ENCODE measurements at places on chromosomes 6 and 20.

GRCh38 chr20:48069596-48069995 is 284.3 kb upstream of the SULF2 start:
- DNase-seq: no peak

- no peak for DNase-seq
Observed at GRCh38 chr6:131572686-131573415, at the start of gene ARG1. Gene ARG1, plus strand, starts transcription at chr6:131573226. Its CDS starts 57 bp downstream, at chr6:131573283.

DNA sequence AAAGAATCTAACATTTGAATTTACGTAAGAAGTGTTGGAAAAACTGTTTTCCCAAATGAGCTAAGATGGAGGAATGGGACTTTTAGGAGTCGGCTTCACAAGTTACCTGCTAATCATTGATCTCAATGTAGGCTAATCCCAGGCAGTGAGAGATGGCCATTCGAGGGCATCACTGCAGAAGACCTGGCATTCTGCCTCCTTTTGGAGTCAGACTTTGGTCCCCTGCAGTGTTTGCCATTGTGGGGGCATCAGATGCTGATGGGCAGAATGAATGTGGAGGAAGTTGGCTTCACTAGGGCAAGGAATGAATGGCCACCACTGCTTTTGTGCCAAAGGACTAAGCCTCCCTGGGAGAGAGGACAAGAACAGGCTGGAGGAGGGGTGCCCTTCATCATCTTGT is 55.7 kb upstream of the NKX2-2 start:
- DNase-seq: no peak

DNA sequence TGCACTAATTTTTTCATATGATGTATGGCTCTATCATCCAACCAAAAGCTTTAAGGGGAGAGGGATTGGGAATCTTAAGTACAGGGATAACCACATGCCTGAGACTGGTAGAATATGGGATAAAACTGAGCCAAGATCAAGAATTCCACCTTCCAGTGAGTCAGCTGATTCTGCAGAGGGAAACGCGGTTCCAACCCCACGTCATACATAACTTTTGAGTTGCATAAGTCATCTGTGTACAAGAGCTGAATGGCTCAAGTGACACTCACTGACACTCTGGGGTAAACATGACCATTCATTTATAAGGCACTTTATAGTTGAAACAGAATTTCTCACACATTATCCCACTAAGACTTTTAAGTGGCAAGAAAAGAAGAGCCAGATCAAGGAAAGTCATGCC is 16.4 kb downstream of the TRIM27 start:
- DNase-seq: peak; percentile 70

- DNase-seq: no peak
Observed at GRCh38 chr6:44399991-44400390, 12.5 kb downstream of the CDC5L start.

GRCh38 chr6:118386975-118387374 is 161.1 kb upstream of the PLN start:
- no peak for DNase-seq

DNA sequence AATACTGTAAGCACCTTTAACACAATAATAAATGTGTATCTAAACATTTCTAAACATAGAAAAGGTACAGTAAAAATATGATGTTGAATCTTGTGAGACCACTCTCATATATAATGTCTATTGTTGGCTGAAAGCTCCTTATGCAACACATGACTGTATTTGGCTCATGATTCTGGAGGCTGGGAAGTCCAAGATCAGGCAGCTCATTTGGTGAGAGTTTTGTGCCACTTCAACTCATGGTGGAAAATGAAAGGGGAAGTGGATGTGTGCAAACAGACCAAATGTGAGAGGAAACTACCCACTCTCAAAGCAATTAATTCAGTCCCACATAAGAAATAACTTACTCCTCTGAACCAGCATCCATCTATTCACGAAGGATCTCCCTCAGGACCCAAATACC is 257.7 kb upstream of the OPRM1 start:
- no peak for DNase-seq

DNA sequence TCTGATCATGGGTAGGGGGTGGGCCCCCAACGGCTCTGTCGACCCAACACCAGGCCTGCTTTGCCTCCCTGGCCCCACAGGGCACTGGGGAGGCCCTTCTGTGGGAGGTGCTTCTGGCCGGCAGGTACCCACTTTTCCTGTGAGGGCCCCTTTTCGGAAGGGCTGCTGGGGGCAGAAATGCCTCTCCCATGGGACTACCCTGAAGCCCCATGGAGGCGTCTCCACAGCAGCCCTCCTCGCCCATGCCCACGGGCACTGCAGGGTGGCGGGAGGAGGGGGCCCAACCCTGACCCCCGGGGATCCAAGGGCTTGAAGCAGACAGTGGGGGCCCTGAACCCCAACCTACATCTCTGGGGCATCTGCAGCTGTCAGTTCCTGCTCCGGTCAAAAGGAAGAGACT is 2.3 kb downstream of the BIRC7 start:
- DNase-seq: no peak

- DNase-seq: no peak
Observed at GRCh38 chr6:3741477-3741871, 10.0 kb downstream of the PXDC1 start.

GRCh38 chr6:39256294-39256940 is 27.1 kb upstream of the KCNK5 start:
- no peak for DNase-seq

- DNase-seq: no peak
Observed at GRCh38 chr6:87074101-87074621, 20.7 kb downstream of the CGA start.

- DNase-seq: peak; percentile 91
Observed at GRCh38 chr6:53327017-53327395, 21.7 kb downstream of the ELOVL5 start.

DNA sequence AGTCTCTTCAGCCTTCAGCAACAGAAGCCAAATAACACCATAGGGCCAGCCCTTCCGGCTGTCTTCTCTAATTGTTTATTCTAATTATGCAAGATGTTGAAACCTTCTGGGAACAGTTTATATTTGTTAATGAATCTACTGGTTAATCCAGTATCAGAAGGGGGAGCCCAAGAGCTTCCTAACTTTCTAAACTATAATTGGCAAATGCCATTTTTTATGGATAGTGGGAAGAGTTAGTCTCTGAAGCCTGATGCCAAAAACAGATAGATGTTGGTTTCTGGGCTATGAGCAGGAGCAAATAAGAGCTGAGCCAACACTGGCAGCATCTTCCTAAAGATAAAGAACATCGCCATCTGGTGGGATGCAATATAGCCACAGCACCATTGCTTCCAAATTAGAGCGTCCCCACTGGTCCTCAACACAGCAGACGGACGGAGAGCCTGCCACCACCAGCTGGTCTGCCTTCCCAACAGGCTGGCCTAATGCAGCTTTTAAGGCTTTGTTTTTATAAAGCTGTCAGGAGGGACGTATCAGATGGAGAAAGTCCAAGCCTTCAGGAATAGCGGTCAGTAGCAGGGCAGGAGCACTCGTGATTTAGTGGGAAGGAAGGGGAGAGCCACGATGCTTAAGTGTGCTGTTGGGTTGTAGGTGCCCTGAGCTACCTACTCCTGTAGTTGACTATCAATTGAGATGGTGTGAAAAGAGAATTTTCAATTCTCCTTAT is 118.8 kb downstream of the RALGAPA2 start:
- DNase-seq: peak; percentile 56

GRCh38 chr6:157096522-157096921 is 226.8 kb downstream of the TMEM242 start:
- no peak for DNase-seq

DNA sequence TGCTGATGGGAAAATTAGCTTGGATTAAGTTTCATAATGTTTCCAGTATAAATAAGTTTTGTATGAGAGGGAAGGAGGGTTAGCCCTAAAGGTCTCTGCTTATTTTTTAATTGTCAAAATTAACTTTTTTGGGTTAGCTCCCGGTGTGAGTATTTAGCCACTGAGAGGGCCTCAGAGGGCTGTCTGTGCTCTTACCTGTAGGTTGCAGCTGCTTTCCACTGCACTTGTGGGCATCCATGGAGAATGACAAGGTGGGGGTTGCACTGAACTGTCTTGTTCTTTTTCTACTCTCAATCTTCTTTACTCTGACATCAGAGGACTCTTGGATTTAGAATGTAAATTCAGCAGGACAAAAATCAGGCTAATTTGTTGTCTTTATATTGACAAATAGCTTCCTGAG is 81.4 kb downstream of the CD164 start:
- no peak for DNase-seq

DNA sequence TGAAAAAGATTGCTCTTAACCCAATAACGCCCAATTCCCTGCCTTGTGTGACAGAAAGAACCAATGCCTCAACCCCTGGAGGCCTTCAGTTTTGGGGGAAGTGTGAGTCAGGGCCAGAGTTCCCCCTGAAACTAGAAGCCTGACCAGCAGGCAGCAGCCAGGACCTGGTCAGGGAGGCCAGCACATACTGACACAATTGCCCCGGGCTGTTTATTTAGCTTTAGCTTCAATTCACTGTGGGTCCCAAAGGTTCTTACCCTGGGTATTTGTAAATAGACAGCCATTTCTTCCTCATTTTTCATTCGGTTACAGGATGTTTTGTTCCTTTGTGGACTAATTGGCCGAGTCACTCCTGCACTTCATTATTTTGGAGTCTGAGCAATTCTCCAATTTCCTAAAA is 195.6 kb downstream of the PKHD1 start:
- peak; percentile 58 for DNase-seq

GRCh38 chr20:51562332-51563173 is 20.0 kb upstream of the NFATC2 start:
- DNase-seq: peak; percentile 99

GRCh38 chr20:63963348-63963741 is 6.4 kb downstream of the ZNF512B start:
- no peak for DNase-seq

GRCh38 chr6:40881501-40881900 is 157.5 kb downstream of the UNC5CL start:
- no peak for DNase-seq

GRCh38 chr20:23235173-23236027 is 115.2 kb upstream of the NXT1 start:
- peak; percentile 60 for DNase-seq

DNA sequence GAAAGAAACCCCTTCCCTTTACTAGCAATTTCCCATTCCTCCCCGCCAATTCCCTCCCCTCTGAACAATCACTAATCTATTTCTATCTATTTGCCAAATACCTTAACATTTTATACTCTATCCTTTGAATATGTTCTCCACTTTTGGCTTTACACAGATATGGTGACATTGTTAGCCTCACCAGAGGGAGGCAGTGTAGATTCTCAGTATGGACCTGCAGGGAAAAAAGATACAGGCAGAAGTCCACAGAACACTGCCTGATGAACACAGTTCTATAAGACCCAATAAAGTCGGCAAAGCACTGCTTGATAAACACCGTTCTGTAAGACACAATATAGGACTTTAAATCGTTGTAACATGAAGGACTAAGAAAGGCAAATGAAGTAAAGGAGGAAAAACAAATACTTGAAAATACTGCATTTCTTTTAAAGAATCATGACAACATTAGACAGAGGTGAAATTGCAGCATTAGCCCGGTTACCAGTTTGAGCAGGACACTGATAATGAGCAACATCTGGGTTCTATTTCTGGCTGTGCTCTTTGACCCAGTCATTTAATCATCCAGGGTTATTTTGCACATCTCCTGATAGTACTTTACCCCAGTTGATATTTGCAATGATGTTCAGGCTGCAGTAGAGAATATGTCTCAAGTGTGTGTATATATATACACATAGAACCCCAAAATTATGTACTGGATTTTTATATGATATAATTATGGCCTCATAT is 296.8 kb downstream of the UTRN start:
- DNase-seq: peak; percentile 41

- DNase-seq: peak; percentile 93
Observed at GRCh38 chr6:31399589-31400466, 3.6 kb upstream of the MICA start.

DNA sequence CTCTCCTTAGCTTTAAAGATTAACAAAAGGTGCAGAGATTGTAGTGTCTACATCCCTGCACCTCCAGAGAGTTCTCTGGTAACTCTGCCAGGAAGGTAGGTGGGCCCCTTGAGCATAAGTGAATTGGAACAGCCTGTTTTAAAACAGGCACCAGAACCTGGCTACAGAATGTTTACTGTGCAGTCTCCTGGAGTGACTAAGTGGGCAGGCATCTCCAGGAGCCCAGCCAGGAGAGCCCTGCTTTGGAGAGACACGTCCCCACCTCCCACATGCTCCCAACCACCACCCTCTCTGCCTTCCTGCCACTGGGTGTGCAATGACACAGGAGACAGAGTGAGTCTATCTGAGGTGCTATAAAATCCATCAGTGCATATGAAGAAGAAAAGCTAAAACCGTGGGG is 110.3 kb upstream of the EYA4 start:
- peak; percentile 94 for DNase-seq

DNA sequence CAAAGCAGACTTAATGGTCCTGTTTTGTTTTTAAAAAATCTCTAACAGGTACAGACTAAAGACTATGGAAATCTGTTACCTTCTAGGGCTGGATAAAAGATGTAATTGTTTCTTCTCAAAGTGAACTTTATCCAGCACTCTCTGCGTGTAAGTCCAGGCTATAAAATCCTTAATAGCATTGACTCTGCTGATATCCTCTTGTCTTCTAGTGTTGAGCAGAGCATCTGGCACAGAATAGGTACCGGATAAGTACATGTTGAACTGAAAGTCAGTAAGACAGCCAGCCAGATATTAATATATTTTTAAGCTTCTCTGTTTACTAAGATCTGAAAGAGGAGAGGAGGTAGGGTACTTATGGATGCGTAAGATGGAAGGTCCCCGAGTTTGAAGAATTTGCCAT is 262.3 kb downstream of the TBC1D7 start:
- DNase-seq: no peak

GRCh38 chr6:144013486-144013909 is 5.4 kb upstream of the PLAGL1 start:
- peak; percentile 88 for DNase-seq

All from M059J (cell line).